ENCODE measurements at places on chromosomes 1 and 21.

GRCh38 chr1:36411674-36412648, 14.3 kb upstream of the LSM10 start:
- no peak for DNase-seq

DNA sequence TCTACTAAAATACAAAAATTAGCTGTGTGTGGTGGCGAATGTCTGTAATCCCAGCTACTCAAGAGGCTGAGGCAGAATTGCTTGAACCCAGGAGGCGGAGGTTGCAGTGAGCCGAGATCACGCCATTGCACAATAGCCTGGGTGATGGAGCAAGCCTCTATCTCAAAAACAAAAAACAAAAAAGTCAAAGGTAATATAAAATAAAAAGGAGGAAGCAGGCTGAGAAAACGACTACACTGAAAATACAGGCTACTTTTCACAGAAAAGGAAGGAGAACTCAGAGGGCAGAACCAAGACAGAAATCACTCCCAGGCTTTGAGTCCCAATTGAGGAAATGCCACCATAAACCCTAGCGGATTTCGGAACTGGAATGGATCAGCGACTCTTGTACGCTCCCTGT, 5.9 kb upstream of the A3GALT2 start:
- no peak for DNase-seq

GRCh38 chr1:43706598-43707189, 642 bp upstream of the ST3GAL3 start:
- no peak for DNase-seq

DNA sequence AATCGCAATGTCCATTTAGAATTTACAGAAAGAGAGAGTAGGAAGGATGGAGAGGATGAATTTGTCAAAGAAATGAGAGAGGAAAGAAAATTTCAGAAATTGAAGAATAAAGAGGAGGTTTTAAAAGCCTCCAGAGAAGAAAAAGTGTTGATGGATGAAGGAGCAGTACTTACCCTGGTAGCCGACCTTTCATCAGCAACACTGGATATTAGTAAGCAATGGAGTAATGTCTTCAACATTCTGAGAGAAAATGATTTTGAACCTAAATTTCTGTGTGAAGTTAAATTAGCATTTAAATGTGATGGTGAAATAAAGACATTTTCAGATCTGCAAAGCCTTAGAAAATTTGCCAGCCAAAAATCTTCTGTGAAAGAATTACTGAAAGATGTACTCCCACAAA, 12.5 kb downstream of the L1TD1 start:
- DNase-seq, result no peak

GRCh38 chr1:218330043-218330623, 15.0 kb upstream of the TGFB2 start:
- DNase-seq, result no peak

DNA sequence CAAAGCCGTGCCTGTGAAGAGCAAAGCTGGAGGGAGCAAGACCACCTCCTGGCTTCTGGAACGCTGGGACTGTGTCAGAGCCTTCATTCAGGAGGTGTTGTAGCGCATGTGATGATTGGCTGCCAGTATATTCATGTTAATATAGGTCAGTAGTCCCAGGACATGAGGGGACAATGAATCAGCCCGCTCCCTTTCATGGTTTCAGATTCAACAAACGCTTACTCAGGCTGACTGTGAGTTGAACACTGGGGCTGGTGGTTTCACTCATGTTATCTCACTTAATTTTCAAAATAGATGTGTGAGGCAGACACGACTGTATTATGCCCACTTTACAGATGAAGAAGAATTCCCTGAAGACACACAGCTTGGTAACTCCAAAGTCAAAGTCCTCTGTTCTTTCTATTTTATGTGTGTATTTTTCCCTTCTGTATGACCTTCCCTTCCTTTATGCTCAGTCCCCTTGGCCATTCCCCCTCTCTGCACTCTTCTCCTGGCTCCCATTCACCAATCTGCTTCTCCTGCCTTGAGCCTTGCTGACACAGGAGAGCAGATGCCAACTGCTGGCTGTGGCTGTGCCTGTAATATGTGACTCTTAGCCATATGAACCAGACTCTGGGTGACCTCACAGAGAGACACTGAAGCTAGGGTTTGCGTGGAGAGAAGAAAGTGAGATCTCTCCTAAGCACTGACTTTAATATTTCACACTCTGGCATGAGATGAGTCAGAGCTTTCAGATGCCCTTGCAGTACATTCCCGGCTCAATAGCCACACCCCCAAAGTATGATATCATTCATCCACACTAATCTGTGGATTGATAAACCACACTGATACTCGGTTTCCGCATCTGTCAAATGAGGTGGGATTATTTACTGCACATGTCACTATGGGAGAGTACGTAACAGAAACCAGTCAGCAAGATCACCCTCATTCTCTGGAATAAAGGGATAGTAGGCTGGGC, 31.4 kb upstream of the KIRREL1 start:
- no peak for DNase-seq

DNA sequence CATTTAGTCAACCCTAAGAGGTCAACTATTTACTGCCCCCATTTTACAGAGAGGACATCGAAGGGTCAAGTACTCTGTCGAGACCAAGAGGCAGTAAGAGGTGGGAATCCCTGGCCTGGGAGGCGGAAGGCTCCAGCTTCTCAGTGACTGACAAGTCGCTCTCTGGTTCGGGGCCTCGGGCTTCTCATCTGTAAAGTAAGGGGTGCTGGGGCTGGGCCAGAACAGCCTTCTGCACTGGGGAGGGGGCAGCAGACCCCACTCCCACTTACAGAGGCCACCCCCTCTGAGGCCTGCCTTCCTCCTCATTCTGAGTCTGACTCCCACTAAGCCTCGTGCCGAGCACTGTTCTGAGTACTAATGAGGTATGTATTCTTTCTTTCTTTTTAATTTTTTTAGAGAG, 17.0 kb upstream of the IFNLR1 start:
- no peak for DNase-seq

GRCh38 chr1:229557200-229557850, 1.2 kb downstream of the ABCB10 start:
- no peak for DNase-seq

DNA sequence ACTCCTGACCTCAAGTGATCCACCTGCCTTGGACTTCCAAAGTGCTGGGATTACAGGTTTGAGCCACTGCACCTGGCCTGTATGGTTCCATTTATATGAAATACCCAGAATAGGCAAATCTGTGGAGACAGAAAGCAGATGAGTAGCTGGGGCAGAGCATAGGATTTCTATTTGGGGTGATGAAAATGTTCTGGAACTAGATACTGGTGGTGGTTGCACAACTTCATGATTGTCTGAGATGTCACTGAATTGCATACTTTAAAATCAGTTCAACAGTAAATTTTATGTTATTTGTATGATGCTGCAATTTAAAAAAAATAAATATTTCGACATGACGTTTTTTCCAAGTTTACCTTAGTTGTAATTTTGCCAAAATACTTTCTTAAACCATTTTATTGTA, 23.9 kb downstream of the ITSN1 start:
- DNase-seq, result no peak

DNA sequence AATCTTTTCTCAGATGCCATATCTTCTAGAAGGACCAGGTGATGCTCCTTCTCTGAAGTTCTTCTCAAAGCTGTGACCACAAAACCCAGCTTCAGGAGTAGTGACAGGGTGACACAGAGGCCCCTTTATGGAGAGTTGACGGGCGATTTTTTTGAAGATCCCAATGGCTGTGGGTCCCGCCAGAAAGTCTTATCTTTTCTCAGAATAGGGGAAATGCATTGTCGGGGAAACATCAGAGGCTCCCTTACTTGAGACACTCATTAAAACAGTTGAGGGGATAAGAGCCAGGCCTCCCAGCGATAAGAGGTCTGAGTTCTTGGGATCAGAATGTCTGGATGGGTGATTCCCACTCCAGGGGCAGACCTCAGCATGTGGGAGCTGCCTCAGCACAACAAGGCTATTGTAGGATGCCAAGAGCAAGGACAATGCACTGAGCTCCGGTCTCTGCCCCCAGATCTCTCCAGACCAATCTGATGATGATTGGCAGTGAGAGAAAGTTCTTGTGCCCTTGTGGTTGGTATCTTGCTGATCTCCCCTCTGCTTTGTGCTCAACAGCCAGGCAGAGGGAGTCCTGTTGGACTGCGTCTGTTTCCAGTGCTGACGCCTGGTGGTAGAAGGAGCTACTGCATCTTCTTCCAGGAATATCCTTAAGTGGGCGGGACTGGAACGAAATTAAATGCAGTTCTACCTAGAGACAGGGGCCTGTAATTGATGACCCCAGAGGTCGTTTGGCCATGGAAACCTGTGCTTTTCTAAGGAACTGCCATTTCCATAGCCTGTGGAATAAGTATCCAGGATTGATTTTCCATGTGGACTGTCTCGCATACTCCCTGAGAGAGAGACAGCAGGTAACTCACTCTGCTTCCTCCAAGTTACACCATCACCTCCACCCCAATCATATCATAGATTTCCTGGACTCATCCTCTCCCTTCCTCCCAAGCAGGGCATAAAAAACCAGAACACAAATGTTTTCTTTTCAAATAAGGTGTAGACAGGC, 6.8 kb upstream of the ACKR1 start:
- no peak for DNase-seq

- no peak for DNase-seq
These were observed 59.4 kb upstream of the B3GALT5 start for GRCh38 chr21:39553331-39553730.

- no peak for DNase-seq
These were observed 84.5 kb upstream of the ADGRL4 start for GRCh38 chr1:79090985-79091384.

DNA sequence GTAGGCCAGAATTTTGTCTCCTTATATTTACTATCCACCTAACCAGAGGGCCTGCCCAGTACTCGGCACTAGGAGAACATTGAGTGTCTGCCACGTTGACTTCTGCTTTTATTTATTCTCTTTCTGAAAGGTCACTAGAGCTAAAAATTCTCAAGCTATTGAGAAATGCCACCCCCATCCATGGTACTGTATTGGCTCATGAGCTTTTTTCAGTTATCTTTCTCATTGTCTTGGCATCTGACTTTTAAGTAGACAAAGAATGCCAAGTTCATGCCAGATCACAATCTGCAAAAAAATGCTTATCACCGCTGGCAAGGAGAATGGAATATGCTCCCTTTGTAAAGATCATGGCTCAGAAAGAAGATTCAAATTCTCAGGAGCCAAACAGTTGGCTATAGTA, 49.8 kb upstream of the MROH9 start:
- DNase-seq, result no peak

DNA sequence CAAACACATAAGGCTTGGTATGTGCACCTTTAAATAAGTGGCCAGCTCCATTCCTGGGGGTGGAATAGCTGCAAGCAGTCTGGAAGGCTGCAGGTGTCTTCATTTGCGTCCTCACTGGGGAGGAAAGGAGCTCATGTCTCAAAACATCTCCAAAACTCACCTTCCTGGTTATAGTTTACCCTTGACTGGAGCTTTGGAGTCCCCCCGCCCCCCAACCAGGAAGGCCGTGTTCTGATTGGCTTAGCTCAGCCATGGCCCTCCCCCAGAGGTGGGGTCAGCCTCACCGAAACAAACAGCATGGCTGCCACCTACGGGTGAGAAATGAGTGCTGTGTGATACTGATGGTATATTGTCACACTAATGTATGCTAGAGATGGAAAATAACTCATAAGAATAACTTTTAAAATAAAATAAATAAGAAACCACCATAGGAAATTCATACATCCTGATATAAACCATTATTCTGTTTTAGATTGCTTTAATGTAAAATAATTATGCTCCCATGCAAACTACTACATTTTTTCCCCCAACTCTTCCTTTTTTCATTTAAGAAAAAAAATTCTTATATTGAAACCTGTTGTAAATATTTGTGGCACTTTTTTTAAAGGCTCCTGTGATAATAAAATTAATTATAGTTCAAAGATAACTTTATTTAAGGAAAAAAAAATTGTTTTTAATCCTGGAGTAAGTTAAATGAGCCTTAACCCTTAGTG, 90.8 kb downstream of the ZP4 start:
- no peak for DNase-seq

DNA sequence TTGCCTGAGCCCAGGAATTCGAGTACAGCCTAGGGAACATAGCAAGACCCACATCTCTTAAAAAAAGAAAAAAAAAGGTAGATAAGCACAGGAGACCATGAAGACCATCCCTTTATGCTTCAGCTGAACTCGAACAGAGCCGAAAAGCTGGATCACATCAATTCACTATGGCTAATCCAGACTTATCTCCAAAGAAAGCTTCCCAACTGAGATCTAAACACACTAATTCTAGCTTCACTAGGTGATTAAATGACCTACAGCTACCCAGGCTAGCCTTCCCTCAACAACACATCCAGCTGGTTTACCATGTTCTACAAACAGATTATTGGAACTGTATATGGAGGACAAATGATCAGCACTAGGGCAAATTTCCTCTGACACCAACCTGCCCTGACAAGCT, 44.0 kb upstream of the NR5A2 start:
- no peak for DNase-seq

- DNase-seq, result no peak
These were observed 174.3 kb upstream of the LMO4 start for GRCh38 chr1:87154384-87154783.

GRCh38 chr1:229244091-229244490, 26.8 kb upstream of the RAB4A start:
- no peak for DNase-seq

- DNase-seq, result no peak
These were observed 162.7 kb downstream of the ZNF648 start for GRCh38 chr1:181898773-181899172.

- peak; percentile 96 for DNase-seq
These were observed at the start of gene METTL25B for GRCh38 chr1:156727926-156728598. TSS of gene METTL25B (plus strand) at chr1:156728469. CDS start at chr1:156729105, 636 bp downstream.

GRCh38 chr21:36547464-36547863, 67.5 kb upstream of the CLDN14 start:
- no peak for DNase-seq

GRCh38 chr1:63148825-63149645, 173.3 kb upstream of the FOXD3 start:
- DNase-seq, result no peak

- no peak for DNase-seq
These were observed 27.4 kb downstream of the TIAM1 start for GRCh38 chr21:31316488-31317169.
